Stimulated activated CD8-positive, alpha-beta memory T cell treated with anti-CD3 and anti-CD28 coated beads, Interleukin-12 subunit alpha, Interleukin-12 subunit beta, amount 100 ng/mL, for 4 hours (primary cell): ENCODE measurements at places on chromosomes 3 and 15.

- DNase-seq: no peak
Measured at GRCh38 chr3:171986757-171987518, 52.4 kb upstream of the FNDC3B start.

GRCh38 chr3:90054311-90054710, 946.9 kb downstream of the EPHA3 start:
- DNase-seq: no peak

DNA sequence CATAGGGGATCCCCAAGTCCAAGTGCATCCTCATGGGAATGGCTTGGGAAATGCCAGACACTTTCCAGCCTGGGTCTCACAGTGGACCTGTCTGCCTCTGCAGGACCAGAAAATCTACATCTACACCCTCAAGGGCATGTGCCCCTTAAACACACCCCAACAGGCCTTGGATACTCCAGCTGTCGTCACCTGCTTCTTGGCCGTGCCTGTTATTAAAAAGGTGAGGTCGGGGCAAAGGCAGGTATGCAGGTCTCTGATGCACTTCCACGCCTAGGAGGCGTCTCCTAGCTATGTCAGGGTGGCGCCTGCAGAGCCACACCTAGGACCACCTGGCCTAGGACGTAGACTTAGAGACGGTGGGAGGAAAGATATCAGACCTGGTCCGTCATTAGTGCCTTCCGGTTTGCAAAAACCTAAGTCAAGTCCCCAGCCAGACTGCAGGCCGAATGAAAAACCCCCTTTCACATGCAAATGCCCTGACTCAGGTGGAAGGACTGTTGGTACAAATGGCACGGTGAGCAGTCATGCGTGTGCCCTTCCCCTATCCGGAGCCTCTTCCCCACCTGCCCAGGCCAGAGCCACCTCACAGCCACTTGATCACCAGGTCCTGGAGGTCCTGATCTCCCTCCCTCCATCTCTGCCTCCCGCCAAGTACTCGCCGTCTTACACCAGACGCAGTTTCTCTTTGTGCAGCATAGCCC, 143.5 kb downstream of the LRRK1 start:
- DNase-seq: no peak

GRCh38 chr3:168524129-168524528, 428.4 kb upstream of the GOLIM4 start:
- no peak for DNase-seq

DNA sequence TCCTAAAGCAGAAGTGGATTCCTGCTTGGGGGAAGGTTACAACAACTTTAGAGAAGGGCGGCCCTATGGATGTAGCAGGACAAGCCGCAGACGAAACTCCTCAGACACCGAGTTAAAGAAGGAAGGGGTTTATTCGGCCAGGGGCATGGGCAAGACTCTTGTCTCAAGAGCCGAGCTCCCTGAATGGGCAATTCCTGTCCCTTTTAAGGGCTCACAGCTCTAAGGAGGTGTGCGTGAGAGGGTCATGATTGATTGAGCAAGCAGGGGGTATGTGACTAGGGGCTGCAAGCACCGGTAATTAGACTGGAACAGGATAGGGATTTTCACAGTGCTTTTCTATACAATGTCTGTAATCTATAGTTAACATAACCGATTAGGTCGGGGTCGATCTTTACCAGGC, 879 bp upstream of the PDHB start:
- no peak for DNase-seq

- no peak for DNase-seq
Measured at GRCh38 chr3:150691414-150692040, 12.2 kb downstream of the ERICH6 start.

DNA sequence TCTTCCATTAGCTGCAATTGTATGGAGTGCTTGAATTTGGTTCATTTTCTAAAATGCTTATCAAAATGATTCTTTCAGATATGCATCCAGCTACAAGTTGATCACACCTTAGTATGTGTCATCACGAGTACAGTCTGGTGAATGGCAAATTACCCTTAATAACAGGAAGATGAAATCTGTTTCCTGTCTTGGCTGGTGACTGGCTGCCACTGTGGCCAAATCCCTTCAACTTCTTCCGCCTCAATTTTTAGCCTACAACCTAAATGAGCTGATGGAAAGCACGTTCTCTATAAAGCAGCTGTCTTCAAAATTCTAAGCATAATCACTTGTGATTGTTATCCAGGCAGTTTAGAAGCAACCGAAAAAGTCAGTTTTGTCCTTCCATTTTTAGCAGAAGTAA, 387.1 kb upstream of the NECTIN3 start:
- no peak for DNase-seq

GRCh38 chr3:183188895-183189462, 26.4 kb upstream of the LAMP3 start:
- DNase-seq: no peak

DNA sequence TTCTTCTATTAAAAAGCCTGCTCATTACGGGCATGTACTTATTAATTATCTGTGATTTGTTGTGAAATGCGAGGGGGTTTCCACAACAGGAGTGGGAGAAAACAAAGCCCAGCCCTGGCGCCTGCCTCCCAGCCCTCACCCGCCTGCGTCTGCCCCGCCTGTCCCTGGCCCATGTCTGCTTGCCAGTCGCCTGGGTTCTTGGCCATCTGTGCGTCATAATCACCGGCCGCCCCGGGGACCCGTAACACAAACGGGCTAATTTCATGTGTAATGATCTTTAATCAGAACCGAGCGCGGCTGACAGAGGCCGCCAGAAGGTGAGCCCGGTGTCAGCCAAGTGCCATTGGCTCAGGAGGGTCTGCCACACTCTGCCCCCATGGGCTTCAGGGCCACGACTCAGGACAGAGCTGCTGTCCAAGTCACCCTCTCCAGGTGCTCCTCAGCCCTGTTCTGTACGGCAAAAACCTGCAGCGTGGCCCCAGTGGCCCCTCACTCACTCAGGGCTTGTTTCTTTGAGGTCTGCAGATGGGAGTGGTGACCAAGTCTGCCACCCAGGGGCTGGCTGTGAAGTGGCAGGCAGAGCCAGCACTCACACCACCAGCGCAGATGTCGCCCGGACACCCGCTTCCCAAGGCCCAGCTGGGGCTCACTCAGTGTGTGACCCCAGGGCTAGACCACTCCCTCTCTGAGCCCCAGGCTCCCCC, 28.8 kb upstream of the TMEM115 start:
- DNase-seq: no peak

DNA sequence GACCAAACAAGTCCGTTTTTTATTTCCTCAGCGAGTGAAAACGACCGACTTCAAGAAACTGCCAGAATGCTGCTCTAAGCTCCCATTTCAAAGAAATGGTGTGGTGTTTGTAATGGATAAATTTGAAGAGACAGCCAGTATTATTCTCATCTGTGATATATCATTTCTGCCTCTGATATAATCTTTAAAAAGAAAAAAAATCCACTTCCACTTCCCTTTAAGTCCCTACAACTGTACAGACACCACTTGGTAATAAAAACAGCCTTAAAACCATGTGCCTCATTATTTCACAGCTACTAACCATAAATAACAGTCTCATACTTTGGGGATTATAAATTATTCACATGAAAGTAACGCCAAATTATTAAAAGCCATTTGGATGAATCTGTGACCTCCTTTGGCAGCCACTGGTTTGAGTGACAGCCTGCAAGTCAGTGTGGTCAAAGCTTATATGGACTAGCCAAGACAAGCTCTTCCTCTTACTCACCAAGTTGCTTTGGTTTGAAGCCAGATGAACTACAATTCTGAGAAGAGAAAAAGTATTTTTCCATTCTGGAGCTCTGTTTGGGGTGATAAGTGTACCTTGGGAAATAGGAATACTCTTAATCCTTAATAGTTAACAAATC, 168.0 kb downstream of the SHOX2 start:
- no peak for DNase-seq

- no peak for DNase-seq
Measured at GRCh38 chr3:24881239-24881638, 386.6 kb upstream of the THRB start.

- no peak for DNase-seq
Measured at GRCh38 chr3:9068051-9068450, 104.8 kb upstream of the RAD18 start.

DNA sequence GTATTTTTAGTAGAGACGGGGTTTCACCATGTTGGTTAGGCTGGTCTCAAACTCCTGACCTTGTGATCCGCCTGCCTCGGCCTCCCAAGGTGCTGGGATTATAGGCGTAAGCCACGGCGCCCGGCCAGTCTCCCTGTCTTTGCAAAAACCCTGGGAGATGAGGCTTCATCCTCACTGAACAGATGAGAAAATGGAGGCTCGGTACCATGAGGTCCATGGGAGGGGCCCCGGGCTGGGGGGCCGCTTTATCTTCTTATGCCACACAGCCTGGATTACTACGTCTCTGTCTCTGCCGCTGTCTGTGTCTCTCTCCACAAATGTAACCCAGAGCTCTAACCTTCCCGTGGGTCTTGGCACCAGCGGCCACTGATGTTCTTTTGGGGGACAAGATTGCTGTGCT, 39.1 kb downstream of the ABTB1 start:
- DNase-seq: no peak

- DNase-seq: no peak
Measured at GRCh38 chr15:42742149-42742548, 5.2 kb upstream of the CDAN1 start.

GRCh38 chr3:146159616-146160320, 1.2 kb downstream of the PLOD2 start:
- DNase-seq: no peak

- DNase-seq: no peak
Measured at GRCh38 chr3:161171639-161172552, 49.2 kb upstream of the NMD3 start.

- no peak for DNase-seq
Measured at GRCh38 chr3:16298891-16299290, 33.9 kb downstream of the OXNAD1 start.

- DNase-seq: no peak
Measured at GRCh38 chr3:138675393-138675792, 66.8 kb downstream of the FAIM start.

DNA sequence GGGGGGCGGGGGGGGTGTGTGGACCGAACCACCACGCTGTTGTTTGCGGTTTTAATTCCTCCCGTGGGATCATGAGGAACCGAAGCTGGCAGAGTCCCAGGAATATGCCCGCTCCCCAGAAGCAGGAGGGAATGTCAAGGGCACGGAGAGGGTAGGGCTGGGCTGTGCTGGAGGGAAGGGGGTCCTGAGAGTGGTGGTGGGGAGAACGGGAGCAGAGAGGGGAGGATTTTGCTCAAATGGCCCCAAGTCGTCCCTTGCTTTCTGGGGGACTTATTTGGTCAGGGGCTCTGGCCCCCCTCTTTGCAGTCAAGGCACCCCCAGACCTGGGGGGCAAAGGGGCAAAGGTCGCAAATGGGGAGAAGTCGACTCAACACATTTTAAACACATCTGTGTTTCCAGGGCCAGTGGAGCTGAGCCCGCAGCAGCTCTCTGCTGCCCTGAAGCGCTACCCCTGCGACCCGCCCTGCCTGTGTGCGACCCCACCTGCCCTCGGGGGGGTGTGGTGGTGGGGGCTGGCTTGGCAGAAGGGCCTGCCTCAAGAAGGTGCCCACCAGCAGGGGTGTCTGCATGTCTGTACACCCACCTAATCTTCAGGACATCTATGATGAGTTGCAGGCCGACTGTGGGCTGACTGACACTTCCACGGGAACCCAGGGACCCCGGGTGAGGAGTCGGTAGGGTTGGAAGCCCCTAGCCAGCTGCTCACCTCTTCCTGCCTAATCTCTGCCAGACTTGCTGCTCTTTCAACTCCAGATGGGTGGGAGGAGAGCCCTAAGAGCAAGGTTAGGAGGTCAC, 602 bp upstream of the ATP2B2 start:
- DNase-seq: no peak

GRCh38 chr3:130772129-130772528, 25.5 kb upstream of the PIK3R4 start:
- DNase-seq: no peak

GRCh38 chr3:41682382-41682781, 279.5 kb downstream of the ULK4 start:
- no peak for DNase-seq

DNA sequence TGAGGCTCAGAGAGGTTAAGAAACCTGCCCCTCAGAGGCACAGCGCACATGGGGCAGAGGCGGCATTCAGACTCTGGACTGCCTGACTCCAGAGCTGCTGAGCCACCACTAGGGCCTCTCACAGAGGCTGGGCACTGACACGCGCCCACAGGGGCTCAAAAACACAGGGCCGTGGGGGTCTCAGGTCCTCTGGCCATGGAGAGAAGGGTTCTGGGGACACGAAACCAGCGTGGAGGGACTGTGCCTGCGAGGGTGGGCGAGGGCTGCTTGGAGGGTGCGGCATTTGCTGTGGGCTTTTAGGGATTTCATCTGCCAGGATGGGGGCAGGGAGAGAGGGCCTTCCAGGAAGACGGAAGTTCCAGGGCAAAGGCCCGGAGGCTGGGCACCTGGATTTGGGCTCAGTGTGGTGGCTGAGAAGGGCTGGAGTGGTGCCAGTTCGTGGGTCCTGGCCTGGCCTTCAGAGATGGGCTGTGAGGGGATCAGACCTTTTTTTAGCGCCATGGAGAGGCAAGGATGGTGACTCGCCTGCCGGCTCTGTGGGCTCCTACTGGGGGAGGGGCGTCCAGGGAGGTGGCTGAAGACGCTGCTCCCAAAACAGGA, 69.6 kb downstream of the EFCAB12 start:
- no peak for DNase-seq

- DNase-seq: peak; percentile 25
Measured at GRCh38 chr15:98311566-98312188, 336.7 kb upstream of the IGF1R start.

GRCh38 chr3:28576614-28577200, 228.1 kb upstream of the AZI2 start:
- DNase-seq: no peak

- DNase-seq: no peak
Measured at GRCh38 chr15:81096398-81096797, 37.7 kb upstream of the CFAP161 start.

GRCh38 chr3:181770296-181770695, 58.6 kb downstream of the SOX2 start:
- no peak for DNase-seq

DNA sequence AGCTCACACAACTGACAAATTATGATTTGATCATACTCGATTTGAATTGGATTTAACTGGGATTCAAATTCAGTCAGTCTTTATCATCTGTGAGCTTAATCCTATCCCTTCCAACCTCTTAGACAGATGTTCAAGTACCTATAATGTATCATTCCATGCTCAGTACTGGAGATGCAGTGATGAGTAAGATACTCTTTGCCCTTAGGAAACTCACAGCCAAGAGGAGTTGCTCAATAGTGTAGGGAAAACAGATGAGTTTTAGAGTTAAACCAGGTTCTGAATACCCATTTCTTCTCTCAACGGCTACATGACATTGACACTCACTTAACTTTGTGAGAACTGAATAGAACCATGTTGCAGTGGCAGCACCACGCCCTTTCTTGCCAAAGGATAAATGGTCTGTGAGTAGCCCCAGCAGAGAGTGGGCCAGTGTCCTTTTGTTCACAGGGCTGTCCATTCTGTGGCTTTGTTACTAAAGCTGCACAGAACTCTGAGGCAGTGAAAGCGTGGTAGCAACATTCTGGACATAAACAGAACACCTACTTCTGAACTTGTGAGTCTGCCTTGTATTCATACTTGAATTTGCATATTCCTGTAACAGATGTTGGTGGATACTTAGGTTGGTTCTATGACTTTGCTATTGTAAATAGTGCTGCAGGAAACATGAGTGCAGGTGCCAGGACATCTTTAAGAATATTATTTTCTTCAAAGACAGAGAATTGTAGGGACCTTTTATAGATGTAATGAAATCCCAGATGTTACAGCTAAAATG, 91.6 kb downstream of the RASA2 start:
- no peak for DNase-seq

GRCh38 chr3:168645180-168645579, 549.5 kb upstream of the GOLIM4 start:
- DNase-seq: no peak
